ENCODE measurements at places on chromosomes 3 and 15. TPM values are rescaled to one million over a fixed set of nuclear protein-coding genes. Genes with fewer than 3 reads are reported as not detected.

DNA sequence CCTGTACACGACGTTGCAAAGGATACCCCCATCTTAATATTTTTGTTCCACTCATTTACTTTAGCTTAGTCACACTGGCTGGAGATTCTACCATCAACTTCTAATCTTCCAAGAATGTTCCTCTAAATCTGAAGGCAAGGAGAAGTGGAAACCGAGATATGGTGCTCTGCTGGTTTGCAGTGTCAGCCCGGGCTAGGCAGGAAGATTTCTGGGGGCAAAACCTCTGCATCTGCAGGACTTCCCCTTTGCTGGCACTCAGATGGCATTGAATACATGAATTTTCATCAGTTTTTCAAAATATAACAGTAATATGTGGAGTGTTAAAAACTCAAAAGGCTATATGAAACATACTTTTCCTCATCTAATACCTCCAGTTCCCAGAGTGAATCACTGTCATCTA is 240.4 kb downstream of the RPLP1 start:
- no peaks in the 10 kb centered on the region for H3K36me3 ChIP-seq
- no peaks in the 10 kb centered on the region for H3K4me1 ChIP-seq
- H3K27ac ChIP-seq = no peak overlapping the region

DNA sequence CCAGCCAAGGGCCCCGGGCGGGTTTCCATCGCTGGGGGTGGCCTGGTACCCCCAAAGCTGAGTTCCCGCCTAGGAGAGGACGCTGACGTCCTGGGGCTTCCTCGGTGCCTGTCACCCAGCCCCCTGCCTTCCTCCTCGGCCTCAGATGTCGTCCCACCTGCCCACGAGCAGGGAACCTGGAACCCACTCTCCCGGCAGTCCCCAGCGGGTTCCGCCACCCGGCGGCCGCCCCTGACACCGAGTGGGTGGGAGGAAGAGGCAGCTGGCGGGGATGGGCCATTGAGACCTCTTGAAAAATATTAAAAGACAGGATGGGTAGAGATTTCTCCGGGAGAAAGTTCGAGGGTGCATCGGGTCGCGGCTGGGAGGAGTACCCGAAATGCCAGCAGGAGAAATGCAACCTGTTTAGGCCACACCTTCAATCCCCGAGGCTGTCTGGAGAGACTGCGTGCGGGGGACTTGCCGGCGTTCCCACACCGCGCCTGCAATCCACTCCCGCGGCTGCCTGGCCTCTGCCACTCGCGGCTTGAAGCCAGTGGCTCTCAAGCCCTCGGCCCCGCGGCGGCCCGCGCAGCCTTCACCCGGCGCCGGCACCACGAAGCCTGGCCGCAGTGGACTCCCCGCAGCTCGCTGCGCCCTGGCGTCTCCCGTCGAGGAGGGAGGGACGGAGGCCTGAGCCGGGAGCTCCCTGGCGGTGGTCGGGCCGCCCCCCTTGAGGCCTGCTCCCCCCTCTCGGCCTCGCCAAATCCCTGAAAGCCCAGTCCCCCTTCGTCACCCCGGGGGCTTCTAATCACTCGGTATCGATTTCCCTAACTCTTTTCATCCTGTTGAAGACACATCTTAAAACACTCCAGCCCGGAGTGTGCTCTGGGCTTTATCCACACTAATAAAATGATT is 8.6 kb upstream of the NR2F2 start:
- H3K27me3 ChIP-seq = no peaks in the 10 kb centered on the region
- H3K27ac ChIP-seq = peak overlapping the region; percentile 98
- H3K4me3 ChIP-seq = peak overlapping the region; percentile 73
- H3K36me3 ChIP-seq = no peaks in the 10 kb centered on the region
- peaks cover 6% of the 10 kb centered on the region for H3K4me1 ChIP-seq

The SPTBN5 gene
- 1.5 TPM for total RNA-seq

The HEMK1 gene
- total RNA-seq = 35.3 TPM

DNA sequence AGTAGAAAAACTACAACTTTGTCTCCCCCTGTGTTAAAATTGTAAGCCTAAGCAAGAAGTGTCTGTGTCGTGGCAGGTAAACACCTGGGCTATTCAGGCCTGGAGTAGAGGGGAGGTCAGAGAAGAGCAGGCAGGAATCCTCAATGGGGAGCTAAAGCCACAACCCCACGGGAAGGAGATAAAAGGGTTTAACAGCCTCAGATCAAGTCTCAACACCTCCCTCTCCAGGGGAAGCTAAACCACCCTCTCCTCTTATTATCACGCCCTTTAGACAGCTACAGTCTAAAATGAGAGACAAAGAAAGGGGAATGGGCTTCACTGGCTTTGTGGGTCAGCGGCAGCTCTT is 11.6 kb downstream of the ETV5 start:
- no peaks in the 10 kb centered on the region for H3K27me3 ChIP-seq
- no peak overlapping the region for H3K4me3 ChIP-seq
- H3K4me1 ChIP-seq = no peaks in the 10 kb centered on the region
- no peak overlapping the region for H3K27ac ChIP-seq

DNA sequence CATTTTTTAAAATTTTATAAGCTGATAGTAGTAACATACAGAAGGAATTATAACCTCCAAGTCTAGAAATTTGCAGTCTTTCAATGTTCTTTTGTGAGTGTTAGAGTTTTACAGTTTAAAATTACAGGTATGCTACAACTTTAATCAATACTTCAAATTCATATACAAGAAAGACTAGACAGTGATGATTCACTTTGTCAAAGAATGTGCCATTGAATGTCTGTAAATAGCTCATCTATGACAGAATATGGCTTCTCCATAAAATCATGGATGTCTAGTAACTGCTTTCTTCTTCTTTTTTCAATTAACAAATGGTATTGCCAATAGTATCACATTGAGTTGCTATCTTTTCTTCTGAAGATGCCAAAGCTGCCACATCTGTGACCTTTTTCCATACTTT is 4.1 kb upstream of the TSC22D2 start:
- no peak overlapping the region for H3K4me3 ChIP-seq
- DNase-seq = no peak
- H3K27ac ChIP-seq = no peak overlapping the region

GRCh38 chr15:25668901-25669300 is 194.2 kb downstream of the ATP10A start:
- no peak for DNase-seq
- no peak overlapping the region for H3K27ac ChIP-seq
- H3K27me3 ChIP-seq = no peaks in the 10 kb centered on the region
- no peak overlapping the region for H3K4me3 ChIP-seq
- no peaks in the 10 kb centered on the region for H3K4me1 ChIP-seq

- H3K4me1 ChIP-seq = no peaks in the 10 kb centered on the region
- no peak overlapping the region for H3K27ac ChIP-seq
- no peaks in the 10 kb centered on the region for H3K36me3 ChIP-seq
These were observed 40.6 kb upstream of the ADPGK start for GRCh38 chr15:72824112-72824511.

The PLSCR5 gene
- not detected for total RNA-seq

- no peaks in the 10 kb centered on the region for H3K4me1 ChIP-seq
- H3K36me3 ChIP-seq = no peaks in the 10 kb centered on the region
- DNase-seq = no peak
These were observed 129.1 kb downstream of the GLDN start for GRCh38 chr15:51470512-51470911.

GRCh38 chr15:98440917-98441316 is 207.4 kb upstream of the IGF1R start:
- H3K27ac ChIP-seq = no peak overlapping the region
- H3K4me1 ChIP-seq = no peaks in the 10 kb centered on the region
- H3K27me3 ChIP-seq = no peaks in the 10 kb centered on the region
- DNase-seq = no peak
- H3K4me3 ChIP-seq = no peak overlapping the region

- H3K4me3 ChIP-seq = no peak overlapping the region
- H3K36me3 ChIP-seq = no peaks in the 10 kb centered on the region
- no peak overlapping the region for H3K27ac ChIP-seq
- H3K27me3 ChIP-seq = no peaks in the 10 kb centered on the region
These were observed 207.3 kb downstream of the PLCL2 start for GRCh38 chr3:17091910-17092582.

DNA sequence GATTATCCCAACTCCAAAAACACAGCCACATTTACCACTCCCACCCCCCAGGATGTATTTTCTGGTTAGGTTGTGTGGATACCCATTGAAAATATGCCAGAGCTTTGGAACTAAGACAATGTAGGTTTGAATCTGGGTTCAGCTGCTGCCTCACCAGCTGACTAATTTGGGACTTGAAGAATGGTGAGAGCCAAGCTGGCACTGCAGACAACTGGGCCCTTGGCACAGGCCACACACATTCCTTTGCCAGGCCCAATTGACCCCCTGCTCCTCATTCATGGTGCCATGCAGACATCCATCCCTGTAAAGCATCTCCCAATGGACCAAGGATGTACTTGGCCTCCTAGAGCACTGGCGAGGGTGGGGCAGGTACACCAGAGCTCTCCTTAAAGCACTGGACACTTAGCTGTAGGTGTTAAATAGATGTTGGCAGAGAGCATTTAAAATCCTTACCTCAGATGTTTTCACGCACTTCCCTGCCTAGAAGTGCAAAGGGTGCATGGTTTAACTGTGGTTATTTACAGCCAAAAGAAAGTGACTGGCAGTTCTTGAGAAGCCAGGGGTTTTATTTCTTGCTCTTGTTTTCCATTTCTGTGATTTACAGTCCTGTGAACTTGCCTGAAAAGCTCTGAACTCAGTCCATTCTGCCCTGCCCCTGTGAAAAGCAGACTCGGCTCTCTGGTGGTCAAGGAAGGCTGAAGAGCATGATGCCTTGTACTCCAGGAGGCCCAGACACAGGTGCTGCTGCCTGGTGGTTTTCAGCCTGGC is 138.5 kb downstream of the CLSTN2 start:
- no peaks in the 10 kb centered on the region for H3K4me1 ChIP-seq
- H3K27ac ChIP-seq = no peak overlapping the region
- H3K36me3 ChIP-seq = no peaks in the 10 kb centered on the region
- no peaks in the 10 kb centered on the region for H3K27me3 ChIP-seq
- no peak for DNase-seq

- no peaks in the 10 kb centered on the region for H3K36me3 ChIP-seq
- H3K27me3 ChIP-seq = no peaks in the 10 kb centered on the region
- no peak for DNase-seq
- H3K4me1 ChIP-seq = no peaks in the 10 kb centered on the region
- H3K4me3 ChIP-seq = no peak overlapping the region
- no peak overlapping the region for H3K27ac ChIP-seq
These were observed 136.7 kb downstream of the GBE1 start for GRCh38 chr3:81624756-81625155.

The LYZL4 gene
- not detected for total RNA-seq

The AQP9 gene
- total RNA-seq = 3.0 TPM

DNA sequence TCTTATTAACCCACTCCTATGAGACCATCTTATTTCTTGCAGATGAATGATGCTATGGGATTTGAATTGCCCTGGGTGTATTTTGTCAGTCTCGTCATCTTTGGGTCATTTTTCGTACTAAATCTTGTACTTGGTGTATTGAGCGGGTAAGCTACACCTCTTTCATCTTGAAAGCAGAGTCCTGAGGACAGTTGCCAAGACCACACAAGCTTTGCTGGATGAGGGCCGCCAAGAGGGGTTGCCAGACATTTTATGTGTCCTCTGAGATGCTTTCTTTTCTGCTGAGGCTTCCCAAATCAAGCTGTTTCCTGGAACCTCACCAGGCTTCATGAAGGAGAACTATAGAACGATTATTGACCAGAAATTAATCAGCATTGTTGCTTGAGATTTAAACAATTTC is 173.2 kb downstream of the CHDH start:
- no peaks in the 10 kb centered on the region for H3K4me1 ChIP-seq
- no peak overlapping the region for H3K4me3 ChIP-seq
- DNase-seq = no peak

The HIGD2B gene
- not detected for total RNA-seq

DNA sequence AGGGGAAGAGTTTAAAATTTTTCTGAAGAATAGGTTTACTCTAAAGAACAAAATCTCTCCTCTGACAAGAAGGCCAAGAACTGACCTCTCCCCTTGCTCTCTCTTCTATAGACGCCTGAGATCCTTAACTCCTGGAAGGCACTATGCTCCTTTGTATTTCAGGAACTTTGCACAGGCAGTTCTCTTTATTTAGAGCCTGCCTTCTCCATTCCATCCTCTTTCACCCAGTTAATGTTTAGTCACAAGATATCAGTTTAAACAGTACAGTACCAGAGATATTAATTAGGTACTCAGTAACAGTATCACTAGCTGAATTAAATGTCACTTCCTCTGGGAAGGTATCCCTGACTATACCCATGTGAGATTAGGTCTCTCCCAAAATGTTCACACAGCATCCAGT is 33.5 kb downstream of the HERC1 start:
- no peak overlapping the region for H3K4me3 ChIP-seq
- H3K36me3 ChIP-seq = no peaks in the 10 kb centered on the region
- no peaks in the 10 kb centered on the region for H3K27me3 ChIP-seq
- DNase-seq = no peak

DNA sequence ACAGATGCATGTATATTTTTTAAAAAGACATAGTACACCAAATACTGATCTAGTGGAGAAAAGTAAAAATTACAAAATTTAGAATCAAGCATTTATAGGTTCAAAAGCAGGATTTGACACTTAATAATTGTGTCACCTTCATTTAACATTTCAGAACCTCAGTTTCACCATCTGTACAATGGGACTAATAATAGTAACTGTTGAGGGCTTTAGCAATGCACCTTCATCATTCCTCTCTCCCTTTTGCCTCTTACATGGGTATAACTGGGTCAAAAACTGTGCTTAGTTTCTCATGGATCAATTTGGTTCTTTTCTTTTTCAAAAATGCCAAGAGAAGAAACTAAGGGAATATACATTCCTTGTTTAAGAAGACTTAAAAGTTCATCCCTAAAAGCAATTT is 5.5 kb upstream of the TMEM212 start:
- H3K27me3 ChIP-seq = no peaks in the 10 kb centered on the region
- peaks cover 14% of the 10 kb centered on the region for H3K4me1 ChIP-seq
- no peak for DNase-seq
- H3K36me3 ChIP-seq = no peaks in the 10 kb centered on the region

- H3K4me1 ChIP-seq = peaks cover 4% of the 10 kb centered on the region
- H3K4me3 ChIP-seq = peak overlapping the region; percentile 90
- no peaks in the 10 kb centered on the region for H3K27me3 ChIP-seq
- no peaks in the 10 kb centered on the region for H3K36me3 ChIP-seq
These were observed 753 bp downstream of the ITGB5 start for GRCh38 chr3:124886168-124887056.

The NOX5 gene
- 0.45 TPM for total RNA-seq

The RLBP1 gene
- total RNA-seq = not detected

The DUSP7 gene
- 14.0 TPM for total RNA-seq

DNA sequence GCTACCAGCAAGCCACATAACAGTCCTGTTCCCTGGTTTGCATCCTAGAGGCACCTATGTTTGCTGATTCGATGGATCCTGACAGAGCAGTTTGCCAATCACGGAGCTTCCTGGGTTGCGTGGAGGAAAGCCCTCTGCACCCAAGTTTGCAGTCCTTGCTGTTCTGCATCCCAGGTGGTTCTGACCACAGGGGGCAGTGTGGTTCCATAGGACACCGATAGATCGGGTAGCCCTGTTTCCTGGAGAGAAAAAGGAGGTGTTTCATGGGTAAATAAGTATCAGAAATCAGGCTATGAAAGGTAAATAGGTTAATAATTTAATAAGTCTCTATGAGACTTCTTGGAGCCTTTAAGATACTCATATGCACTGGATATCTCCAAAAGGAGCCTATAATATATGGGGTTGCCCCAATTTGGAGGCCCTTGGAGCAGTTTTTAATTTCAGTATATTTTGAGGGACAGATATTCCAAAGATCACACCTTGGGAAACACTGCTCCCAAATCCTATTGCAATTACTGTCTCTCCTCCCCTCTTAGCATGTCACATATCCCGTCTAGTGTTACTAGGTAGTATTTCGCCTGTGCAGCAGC is 194.6 kb upstream of the TPM1 start:
- no peak overlapping the region for H3K4me3 ChIP-seq
- no peaks in the 10 kb centered on the region for H3K4me1 ChIP-seq

The C3orf33 gene
- 6.5 TPM for total RNA-seq

All from ovary (tissue), 10 donors.